ENCODE measurements at places on chromosomes 7 and 10. TPM values are rescaled to one million over a fixed set of nuclear protein-coding genes. Genes with fewer than 3 reads are reported as not detected.

- DNase-seq, result no peak
These were observed 433.0 kb downstream of the PAXIP1 start for GRCh38 chr7:154569916-154570315.

- DNase-seq, result no peak
These were observed 115.8 kb downstream of the TMEM130 start for GRCh38 chr7:98753989-98754479.

- DNase-seq, result no peak
These were observed 42.2 kb downstream of the MINDY4 start for GRCh38 chr7:30813466-30813865.

DNA sequence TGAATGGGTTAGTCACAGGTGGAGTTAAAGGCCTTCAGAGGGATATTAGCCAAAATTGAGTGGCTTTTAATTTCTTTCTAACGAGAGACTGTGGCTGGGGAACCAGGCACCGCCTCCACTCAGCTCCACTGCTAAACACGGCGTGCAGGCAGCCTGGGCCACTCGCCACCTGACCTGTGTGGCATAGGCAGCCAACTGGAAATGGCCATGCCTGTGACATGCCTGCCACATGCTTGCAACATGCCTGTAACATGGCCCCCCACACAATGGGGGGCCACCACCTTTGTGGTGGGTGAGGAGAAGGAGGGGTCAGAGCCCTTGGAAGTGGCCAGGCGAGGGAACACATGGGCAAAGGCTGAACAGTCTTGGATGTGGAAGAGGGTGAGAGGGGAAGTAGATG is 60.1 kb upstream of the PAX2 start:
- no peak for DNase-seq

GRCh38 chr10:123585477-123586445 is 80.4 kb upstream of the GPR26 start:
- no peak for DNase-seq

GRCh38 chr7:55189878-55190436 is 171.1 kb downstream of the EGFR start:
- peak; percentile 1 for DNase-seq

DNA sequence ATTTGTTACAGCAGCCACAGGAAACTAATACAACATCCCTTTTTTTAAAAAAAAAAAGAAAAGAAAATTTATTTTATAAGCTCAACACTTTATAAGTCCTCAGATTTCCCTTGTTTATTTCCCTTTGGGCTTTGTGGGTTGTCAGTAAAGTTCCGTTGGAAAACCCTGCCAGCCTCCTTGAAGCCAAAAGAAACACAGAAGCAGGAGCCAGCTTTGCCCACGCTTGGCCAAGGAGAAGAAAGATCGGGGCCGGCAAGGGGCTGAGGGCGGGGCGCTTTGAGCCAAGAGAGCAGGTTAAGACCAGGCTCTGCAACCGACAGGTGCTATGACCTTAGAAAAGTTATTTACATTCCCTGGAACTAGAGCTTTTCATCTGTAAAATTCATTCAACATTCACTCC is 72.7 kb downstream of the RGS10 start:
- DNase-seq, result no peak

DNA sequence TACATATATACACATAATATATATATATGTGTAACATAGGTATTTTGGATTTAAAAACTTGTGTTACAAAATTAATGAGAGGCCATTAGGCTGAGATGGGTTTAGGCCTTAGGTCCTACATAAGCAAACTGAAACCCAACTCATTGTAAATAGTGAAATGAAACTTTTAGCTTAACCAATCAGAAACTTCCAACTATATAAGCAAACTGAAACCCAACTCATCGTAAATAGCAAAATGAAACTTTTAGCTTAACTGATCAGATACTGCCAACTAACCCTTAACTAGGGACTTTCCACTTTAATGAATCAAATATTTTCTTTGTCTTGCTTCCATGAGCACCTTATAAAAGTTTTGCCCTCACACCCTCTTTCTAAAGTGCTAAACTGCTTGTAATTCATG is 17.3 kb upstream of the SAMD9L start:
- DNase-seq, result no peak

Gene TFEC
- 99.9 TPM for total RNA-seq

Gene SP4
- total RNA-seq, result 4.2 TPM

Gene NRBF2
- total RNA-seq, result 15.2 TPM

Gene AKR1C1
- 10.0 TPM for total RNA-seq

Measured in Peyer's patch (tissue), 4 donors.